Esophagus mucosa (tissue), 1 donor: ENCODE measurements at places on chromosomes 13 and 19.

DNA sequence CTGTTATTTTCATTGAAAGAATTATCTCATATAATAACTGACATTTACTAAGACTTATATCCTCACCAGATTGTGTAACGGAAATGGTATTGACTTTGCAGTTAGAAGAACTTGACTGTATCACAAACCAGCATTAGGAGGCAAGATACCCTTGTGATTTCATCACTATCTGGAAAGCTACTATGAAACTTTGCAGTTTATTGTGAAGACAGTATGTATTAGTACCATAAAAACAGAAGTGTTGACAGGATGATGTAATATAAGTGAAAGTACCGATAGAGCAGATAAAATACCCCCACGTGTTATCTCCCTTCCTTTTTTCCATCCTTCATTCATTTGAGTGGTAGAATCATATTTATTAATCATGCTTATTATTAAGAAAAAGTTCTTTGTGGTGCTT lies 365.7 kb upstream of the KLHL1 start:
- ATAC-seq = no peak

- no peak for ATAC-seq
Observed at GRCh38 chr13:84279166-84279565, 396.9 kb upstream of the SLITRK1 start.

GRCh38 chr19:41696402-41697197 lies 8.5 kb upstream of the CEACAM7 start:
- peak; percentile 9 for ATAC-seq

DNA sequence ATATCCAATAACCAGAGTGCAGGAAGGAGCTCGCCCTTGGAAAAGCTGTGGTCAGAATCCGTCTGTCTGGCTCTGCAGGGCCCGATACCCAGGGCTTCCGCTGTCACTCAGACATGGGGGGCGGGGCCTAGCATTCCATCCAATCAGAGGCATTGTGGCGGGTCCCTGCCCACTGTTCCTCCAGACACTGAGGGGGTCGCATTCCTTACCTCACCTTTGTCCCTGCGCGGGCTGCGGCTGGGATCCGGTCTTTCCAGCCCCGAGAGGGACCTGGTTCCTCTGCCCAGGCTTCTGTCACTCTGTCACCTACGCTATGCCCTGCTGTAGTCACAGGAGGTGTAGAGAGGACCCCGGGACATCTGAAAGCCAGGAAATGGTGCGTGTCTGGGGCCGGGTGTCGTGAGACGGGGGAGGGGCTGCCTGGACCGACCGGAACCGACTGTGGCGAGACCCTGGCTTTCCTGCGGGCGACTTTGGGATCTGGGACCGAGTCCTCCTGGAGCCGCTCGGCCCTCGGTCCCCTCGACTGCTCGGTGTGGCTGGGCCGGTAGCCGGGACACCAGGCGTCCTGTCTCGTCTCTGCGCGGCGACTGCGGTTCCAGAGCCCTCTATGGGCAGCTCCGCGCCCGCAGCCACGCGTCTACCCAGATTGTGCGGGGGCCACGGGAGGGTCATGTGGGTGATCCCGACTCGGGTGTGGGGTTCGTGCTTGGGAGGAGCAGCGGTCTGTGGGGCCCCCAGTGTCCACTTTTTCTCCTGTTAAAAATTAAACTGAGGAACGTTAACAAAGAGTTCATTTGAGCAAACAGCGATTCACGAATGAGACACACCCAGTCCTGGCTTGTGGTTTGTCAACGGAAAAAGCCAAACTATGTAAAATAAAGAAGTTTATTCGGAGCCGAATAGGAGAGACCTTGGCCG lies at the start of gene ZNF69:
TSS of gene ZNF69 (plus strand) at position 172 of the 921 bp plus-strand sequence. CDS start at position 314, 142 bp downstream.
- ATAC-seq = peak; percentile 68

DNA sequence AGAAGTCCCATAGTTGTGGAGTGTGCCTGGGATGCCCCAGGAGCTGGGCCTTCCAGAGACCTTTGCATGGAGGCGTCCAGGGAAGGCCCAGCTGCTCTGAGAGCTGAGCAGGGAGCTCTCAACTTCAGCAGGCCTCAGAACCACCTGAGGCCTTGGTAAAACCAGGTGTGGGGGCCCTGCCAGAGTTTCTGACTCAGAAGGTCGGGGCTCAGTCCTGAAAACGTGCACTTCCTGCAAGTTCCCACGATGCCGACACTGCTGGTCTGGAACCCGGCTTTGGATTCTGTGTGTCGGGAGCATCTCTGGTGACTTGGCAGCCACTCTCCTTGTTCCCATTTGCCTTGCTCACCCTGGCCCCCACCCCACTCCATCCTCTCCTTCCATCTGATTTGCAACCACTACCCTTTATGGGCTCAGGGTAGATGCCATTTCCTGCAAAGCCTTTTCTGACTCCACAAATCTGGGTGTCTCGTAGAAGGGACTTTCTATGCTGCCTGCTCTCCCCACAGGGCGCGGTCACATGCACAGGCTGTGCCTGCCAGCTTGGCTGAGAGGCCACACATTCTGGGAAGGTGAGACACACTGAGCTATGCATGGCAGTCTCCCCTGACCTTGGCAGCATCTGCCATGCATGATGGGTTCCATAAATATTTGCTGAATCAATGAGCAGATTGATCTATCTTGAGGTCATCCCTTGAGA lies 244.7 kb downstream of the COL4A1 start:
- peak; percentile 31 for ATAC-seq

- no peak for ATAC-seq
Observed at GRCh38 chr13:112877539-112877938, 91.5 kb upstream of the MCF2L start.

GRCh38 chr19:16316506-16316882 lies 8.1 kb upstream of the KLF2 start:
- ATAC-seq = peak; percentile 27

DNA sequence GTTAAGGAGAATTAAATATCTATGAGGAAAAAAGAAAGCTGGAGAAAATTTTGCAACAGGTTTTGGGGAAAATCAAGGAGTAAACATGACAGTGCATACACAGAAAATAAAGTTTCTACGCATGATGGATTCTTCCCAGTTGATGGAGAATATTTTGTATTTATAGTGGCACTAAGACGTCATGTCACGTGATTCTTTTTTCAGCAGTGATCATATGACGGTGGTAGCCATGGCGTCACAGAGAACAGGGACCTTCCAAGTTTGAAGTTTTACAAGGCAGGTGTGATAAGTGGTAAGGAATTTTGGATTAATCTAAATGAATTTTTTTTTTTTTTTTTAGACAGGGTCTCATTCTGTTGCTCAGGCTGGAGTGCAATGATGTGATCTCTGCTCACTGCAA lies 8.5 kb downstream of the MBD3L1 start:
- no peak for ATAC-seq

DNA sequence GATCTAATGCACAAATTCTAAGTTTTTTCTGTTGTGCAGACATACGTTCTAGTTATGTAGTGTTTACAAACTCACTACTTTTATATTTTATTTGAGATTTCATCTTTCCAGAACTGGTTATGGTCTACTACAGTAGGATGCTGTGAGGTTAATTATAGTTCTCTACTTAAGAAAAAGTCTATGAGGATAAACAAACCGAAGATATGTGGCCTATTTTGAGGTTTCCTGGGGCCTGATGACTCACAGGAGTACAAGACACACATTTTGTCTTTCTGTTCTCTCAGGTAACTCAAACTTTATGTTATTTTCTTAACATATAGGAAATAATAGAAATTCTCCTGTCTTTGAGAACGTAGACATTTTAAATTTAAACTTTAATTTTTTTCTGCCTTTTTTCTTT lies 45.1 kb downstream of the PCDH20 start:
- no peak for ATAC-seq
